ENCODE measurements at places on chromosomes 11 and 22.

DNA sequence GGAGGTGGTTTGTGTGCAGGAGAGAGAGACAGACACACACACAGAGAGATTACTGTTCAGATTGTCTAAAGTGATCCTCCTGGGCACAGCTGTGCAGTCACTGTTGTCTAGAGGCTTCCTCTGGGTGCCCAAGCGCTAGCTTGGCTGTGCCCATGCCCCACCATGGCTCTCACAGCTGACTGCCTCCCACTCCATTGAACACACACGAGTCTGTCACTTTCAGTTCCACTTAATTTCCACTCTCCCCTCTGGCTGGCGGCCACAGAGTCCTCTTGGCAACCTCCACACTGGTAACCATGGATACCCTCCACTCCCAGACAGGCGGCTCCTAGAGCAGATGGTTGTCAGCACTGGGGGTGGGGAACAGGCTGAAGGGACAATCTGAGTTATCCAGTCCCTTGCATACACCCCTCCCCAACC lies 29.1 kb downstream of the MAP6 start:
- peak; percentile 91 for DNase-seq

GRCh38 chr11:134176284-134176683 lies 47.5 kb downstream of the NCAPD3 start:
- DNase-seq, result no peak

GRCh38 chr22:31227186-31227585 lies 15.1 kb downstream of the LIMK2 start:
- DNase-seq, result no peak

DNA sequence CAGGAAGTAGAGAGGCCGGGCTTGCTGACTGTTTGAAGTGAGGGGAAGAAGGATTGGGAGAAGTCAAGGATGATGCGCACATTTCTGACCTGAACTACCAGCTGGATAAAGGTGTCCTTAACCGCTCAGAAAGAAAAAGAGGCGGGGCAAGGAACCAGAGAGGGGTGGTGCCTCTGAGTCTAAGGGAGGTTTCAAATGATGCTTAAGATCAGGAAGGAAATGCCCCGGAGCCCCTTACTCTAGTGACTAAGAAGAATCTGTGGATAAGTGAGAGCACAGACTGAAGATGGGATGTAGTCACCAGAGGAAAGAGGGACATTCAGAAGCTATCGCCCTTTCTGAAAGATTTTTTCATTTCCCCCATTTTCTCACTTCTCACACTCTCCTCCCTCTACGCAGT lies 12.7 kb downstream of the DCHS1 start:
- no peak for DNase-seq

- DNase-seq, result peak; percentile 33
These were observed 1.9 kb upstream of the ADM start for GRCh38 chr11:10302744-10303557.

GRCh38 chr11:130180491-130180890 lies 20.9 kb downstream of the ST14 start:
- DNase-seq, result no peak

- DNase-seq, result no peak
These were observed 2.8 kb downstream of the GRK3 start for GRCh38 chr22:25567251-25567675.

- no peak for DNase-seq
These were observed 538.9 kb upstream of the API5 start for GRCh38 chr11:42772886-42773285.

DNA sequence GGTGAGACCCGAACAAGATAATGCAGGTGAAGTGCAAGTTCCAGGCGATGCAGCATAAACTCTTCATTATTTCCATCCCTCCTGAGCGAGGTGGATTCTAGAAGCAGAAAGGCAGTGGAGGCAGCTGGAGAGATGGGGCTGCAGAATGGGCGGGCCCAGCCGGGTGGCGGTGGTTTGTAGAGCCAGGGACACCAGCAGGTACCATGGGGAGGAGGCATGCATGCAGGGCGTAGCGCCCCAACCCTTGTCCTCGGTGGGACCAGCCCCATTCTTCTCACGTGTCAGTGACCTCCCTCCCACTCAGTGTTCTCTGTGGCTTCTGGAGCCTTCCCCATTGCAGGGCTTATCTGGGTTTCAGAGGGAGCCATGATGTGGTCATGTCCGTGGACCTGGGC lies 38.0 kb downstream of the MPPED1 start:
- DNase-seq, result no peak

DNA sequence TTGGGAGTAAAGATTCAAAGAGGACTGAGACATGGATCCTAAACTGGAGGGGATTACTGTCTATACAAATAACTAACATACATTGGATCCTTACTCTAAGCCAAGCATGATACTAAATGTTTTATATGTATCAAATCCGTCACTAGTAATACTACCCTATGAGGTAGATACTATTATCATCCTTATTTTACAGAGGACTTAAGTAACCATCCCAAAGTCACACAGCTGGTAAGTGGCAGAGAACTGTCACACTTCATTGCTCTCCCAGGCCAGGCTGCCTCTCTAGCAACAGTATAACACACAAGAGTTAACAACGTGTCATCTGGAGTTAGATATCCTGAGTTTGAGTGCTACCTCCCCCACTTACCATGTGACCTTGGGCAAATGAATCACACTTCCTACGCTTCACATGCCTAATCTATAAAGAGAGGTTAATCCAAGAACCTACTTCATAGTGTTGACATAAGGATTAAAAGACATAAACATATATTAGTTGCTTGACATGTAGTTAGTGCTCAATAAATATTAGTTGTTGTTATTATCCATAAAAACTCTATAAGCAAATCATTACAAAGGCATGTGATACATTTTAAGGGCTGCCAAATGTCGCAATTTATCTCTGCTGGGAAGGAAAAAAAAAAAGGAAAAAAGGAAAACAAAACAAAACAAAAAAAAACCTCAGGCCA lies 33.8 kb upstream of the SPON1 start:
- DNase-seq, result no peak

GRCh38 chr11:73235236-73235786 lies 17.2 kb downstream of the P2RY2 start:
- DNase-seq, result no peak

- no peak for DNase-seq
These were observed 24.2 kb downstream of the FBLN1 start for GRCh38 chr22:45526768-45527360.

DNA sequence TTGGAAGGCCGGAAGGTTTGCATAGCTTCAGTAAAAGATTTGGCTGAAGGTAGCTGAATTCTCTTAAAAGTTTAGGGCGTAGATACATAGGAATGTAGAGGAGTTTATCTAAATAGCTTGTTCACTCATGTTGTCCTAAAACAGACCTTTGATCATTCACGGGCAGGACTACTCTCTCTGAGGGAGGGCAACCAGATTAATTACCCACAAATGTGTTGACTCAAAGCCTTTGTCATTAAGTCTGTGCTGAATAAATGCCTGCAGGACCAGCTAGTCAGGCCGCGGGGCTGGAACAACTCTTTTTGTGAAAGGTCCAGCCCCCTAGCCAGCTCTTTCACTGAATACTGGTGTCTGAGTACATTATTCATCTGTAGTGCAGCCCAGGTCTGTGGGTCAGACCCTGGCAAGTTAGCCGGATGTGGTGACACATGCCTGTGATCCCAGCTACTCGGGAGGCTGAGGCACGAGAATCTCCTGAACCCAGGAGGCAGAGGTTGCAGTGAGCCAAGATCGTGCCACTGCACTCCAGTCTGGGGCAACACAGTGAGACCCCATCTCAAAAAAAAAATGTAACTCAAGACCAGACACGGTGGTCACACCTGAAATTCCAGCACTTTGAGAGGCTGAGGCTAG lies 2.8 kb upstream of the FADD start:
- no peak for DNase-seq

GRCh38 chr11:109747839-109748238 lies 325.8 kb downstream of the C11orf87 start:
- DNase-seq, result no peak

DNA sequence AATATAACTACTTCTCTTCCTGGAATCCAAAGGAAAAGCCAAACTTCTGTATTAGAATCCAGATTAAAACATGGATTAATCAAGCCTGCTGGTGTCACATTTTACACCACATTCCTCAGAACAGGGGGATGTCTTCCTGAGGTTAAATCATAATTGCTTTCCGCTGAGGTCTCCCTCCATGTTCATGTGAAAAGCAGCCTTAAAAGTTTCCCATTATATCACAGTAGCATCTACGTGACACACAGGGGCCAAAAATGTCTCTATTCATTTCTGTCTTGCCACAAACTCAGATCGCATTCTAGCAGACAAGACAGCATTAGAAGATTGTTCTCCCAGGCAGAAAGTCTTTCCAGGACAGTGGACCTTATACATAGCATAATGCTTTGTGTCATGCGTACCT lies 788.7 kb downstream of the OPCML start:
- DNase-seq, result no peak

GRCh38 chr11:111939836-111940604 lies 2.9 kb downstream of the DIXDC1 start:
- no peak for DNase-seq

DNA sequence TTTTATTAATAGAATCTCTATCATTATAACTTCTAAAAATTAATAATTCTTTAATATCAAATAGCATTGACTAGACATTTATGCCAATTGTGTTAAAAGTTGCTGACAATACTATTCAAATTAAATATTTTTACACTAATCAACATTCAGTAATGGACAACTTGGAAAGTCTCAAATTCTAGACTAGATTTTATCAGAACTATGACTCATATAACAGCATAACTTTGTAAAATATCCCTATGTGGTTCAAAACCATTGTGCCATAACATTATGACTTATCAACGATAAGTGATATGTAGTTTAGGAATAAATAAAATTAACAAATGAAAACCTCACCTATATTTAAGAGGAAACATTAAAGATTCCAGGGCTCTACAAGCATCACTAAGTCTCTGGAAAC lies 291.8 kb downstream of the SBF2 start:
- DNase-seq, result no peak

- no peak for DNase-seq
These were observed 33.5 kb upstream of the GNAZ start for GRCh38 chr22:23036684-23037428.

GRCh38 chr11:111115890-111116289 lies 129.6 kb upstream of the POU2AF2 start:
- DNase-seq, result no peak

DNA sequence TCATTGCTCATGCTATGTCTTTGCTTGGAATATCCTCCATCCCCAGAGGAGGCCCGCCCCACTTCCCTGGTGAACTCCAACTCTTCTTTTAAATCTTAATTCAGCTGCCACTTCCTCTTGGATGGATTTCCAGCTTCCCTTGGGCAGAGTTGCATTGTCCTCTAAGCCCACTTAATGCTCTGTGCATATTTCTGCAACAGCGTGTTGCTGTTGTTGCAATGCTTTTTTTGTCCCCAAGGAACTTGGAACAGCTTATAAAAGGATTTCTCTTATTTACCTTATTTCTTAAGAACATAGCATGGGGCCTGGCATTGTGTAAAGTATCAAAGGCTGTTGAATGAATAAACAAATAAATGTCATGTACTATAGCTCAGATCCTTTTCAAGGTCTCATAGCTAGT lies 507.4 kb downstream of the METTL15 start:
- no peak for DNase-seq

DNA sequence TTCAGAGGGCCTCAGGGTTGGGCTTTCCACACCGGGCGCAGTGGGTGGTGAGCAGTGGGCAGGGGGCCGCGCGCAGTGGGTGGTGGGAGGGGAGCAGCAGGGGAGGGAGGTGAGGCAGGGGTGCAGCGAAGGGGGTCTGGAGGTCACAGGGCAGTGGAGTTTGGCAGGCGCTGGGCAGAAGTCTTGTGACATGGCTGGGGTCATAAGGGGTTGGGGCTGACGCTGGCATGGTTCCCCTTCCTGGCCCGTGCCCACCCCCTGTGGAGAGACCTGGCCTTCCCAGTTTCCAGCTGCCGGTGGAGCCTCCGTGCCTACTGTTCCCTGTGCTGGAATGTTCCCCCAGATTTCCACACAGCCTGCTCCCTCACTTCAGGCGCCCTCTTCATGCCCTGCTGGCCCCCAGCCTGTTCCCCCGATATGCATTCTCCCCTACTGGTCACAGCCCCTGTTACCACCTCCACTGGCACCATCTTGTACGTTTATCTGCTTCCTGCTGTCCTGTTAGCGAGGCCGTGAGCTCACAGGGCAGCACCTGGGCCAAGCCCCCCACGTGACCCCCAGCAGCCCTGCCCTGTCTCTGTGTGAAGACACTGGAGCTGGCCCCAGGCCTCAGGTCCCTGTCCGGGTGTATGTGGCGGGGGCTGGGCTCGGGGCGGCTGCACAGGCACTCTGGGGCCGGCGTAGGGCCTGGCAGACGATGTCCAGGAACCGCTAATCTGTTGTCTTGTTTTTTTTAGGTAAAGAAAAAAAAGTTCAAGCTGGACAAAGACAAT lies 111.6 kb downstream of the KCNQ1OT1 start:
- DNase-seq, result no peak

DNA sequence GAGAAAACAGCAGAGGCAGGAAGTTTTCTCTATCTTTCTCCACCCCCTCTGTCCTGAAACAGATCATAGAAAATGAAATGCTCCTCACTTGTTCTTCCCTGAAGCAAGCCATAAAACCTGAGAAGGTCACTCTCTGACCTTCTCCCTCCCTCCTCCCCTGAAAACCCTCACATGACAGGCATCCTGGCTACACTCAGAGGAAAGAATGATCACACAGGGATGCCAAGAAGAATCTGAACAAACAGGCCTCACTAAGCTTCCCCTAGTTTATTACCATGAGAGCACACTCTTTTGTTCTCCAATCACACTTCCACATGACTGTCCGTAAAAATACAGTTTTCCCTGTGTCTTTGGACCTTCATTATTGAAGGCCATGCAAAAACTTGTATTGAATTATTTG lies 300.1 kb downstream of the BUD13 start:
- no peak for DNase-seq

GRCh38 chr22:27881421-27881820 lies 37.6 kb downstream of the PITPNB start:
- DNase-seq, result no peak

GRCh38 chr22:38108561-38109319 lies 1.7 kb downstream of the BAIAP2L2 start:
- DNase-seq, result no peak

GRCh38 chr11:8056810-8057463 lies 24.1 kb upstream of the TUB start:
- DNase-seq, result no peak

- no peak for DNase-seq
These were observed 47.6 kb upstream of the OLFML1 start for GRCh38 chr11:7437696-7438095.

DNA sequence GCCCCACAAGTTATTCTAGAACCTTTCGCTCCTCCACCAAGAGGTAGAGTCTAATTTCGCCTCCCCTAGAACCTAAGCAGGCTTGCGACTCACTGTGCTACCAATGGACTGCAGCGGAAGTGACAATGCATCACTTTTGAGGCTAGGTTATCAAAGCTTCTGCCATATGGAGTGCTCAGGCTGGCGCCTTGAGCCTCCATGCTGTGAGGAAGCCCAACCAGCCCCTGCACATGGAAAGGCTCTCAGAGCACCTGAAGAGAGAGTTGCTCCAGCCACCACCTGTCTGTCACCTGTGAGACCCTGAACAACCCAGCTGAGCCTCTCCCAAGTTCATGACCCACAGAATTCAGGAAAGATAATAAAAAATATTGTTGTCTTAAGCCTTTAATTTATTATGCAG lies 29.3 kb upstream of the CBX7 start:
- no peak for DNase-seq

Measured in NCI-H748 treated with DMSO at 0.1 percent for 48 hours (cell line).